H7 (cell line): ENCODE measurements at places on chromosomes 2 and 18.

- DNase-seq = no peak
Observed at GRCh38 chr2:169105476-169105875, 36.1 kb downstream of the DHRS9 start.

GRCh38 chr2:24253303-24253919 is 78.6 kb downstream of the FAM228A start:
- DNase-seq = no peak

- DNase-seq = no peak
Observed at GRCh38 chr2:37388074-37388473, 43.6 kb downstream of the QPCT start.

DNA sequence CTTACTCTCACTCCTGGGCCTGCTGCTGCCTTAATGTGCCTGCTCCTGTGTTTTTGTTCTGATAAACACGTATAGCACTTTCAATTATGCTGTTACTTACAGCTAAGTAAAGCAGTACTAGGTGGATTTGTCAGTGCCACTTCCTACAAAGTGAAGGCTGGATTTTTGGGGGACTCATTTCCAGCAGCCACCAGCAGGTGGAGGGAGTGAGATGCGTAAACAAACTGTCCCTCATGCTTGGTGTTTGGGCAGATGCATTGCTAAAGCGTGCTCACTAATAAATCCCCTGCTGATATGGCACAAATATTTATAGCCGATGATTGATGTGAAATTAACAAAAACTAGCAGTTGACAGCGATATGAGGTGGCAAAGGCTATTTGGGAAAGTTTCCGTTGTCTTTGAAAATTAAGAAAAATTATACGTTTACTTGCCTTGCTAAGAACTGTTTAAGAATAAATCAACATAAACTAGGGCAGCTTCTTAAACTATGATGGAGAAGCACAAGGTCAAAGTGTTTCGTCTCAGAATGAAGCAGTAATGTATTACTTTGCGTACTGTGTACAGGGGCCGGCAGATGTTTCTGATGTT is 101.7 kb downstream of the AGAP1 start:
- peak; percentile 83 for DNase-seq

DNA sequence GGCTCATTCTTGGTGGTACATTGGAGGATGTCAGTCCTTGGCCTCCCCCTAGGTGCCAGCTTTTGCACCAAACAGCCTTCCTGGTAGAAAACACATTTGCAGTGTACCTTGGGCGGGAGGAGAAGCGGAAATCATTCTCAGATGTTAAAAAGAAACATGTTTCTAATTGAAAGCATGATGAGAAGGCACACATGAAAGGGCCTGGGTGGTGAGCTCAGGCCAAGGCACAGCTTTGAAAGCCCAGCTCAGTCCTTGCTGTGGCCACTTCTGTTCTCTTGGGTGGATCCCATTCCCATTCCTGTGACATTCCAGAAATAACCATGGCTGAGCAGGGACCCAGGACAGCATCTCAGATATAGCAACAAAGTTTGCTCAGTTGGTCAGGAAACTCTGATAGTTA is 71.5 kb downstream of the LTBP1 start:
- DNase-seq = no peak

GRCh38 chr2:116582850-116583249 is 1231.6 kb upstream of the DDX18 start:
- no peak for DNase-seq
